ENCODE measurements at places on chromosomes 3 and 15.

GRCh38 chr15:69145694-69146492, 14.5 kb upstream of the GLCE start:
- no peak for DNase-seq

GRCh38 chr3:163890661-163891060, 1187.6 kb downstream of the SI start:
- DNase-seq: no peak

DNA sequence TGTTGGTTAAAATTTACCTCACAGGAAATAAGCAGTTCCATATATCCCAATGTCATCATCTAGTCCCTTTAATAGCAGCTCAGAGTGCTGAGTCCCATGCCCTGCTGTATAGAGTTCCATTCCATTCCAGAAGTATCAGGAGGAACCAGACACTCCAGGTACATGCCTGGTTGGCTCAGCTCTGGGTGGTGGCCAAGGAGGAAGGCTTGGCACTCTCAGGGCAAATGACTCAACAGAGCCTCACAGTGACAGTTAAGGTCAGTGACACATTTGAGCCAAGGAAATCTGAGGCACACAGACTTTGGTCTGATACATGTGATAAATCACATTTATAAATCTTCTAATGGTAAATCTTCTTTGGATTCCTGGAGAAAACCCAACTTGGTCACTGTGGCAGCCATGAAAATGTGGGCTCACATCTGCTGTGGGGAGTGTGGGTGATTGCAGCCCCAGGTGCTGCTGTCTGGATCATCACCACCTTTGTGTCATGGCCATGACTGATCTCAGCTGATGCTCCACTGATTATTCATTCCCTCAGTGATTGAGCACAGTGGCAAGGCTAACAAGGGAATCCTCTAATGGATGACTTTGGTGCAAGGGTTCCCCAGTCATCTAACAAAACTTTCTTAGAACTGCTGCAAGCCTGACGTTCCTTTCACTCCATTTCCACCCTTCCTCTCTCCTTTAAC, 9.3 kb downstream of the HHLA2 start:
- no peak for DNase-seq

- DNase-seq: no peak
These were observed 116.9 kb downstream of the EPHA6 start for GRCh38 chr3:96931119-96931862.

- no peak for DNase-seq
These were observed 8.9 kb upstream of the NSMCE3 start for GRCh38 chr15:29278436-29279105.
